ENCODE measurements at places on chromosomes 5 and 9.

DNA sequence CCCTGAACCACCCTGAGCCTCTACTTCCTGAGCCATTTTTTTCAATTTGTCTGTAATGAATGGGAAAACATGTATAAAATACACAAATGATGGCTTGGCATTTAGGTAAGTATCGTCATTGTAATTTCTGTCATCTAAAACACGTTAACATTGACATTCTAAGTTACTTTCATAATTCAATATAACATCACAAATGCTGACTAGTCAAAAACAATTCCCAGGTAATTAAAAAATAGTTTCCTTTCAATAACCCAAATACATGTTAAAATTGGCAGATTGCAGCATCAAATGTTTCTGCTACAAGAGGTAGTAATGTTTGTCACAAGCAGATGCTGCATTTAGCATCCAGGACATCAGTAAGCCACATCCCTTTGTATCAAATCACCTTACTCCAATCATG is 776.4 kb downstream of the KCTD16 start:
- H3K27ac ChIP-seq, result no peak overlapping the region
- no peak for DNase-seq
- no peaks in the 10 kb centered on the region for H3K4me1 ChIP-seq

GRCh38 chr5:141513627-141514329 is 24.9 kb downstream of the PCDHGC5 start:
- H3K27me3 ChIP-seq, result no peaks in the 10 kb centered on the region
- H3K4me3 ChIP-seq, result no peak overlapping the region
- peak; percentile 43 for DNase-seq
- H3K27ac ChIP-seq, result peak overlapping the region; percentile 99

DNA sequence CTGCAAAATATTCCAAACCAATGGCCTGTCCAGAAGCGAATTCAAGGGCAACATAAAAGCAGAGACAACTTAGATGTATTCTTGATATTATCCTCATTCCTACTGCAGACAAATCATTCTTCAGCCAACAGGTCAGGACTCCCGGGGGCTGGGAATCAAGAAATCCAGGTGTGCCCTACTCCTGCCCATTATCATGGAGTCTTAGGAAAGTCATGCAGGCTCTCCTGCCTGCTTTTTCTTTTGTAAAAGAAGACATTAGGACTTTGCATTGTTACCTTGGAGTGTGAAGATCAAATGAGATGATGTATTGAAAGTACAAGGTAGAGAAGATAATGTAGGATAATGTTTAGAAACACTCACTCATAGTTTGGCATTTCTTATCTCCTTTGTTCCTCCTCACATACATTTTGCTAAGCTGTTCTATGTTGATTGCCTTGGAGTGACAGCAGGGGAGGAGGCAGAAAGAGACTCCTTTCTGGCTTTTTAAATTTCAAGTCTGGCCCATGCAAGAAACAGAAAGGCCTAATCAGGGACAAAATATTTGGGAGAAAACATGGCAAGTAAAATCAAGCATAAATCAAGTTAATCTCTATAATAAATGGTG is 113.8 kb downstream of the SV2C start:
- no peak overlapping the region for H3K4me3 ChIP-seq
- DNase-seq, result no peak
- no peaks in the 10 kb centered on the region for H3K36me3 ChIP-seq
- H3K4me1 ChIP-seq, result peaks cover 3% of the 10 kb centered on the region
- H3K27me3 ChIP-seq, result no peaks in the 10 kb centered on the region

GRCh38 chr9:91803151-91803940 is 146.7 kb downstream of the ROR2 start:
- H3K27ac ChIP-seq, result no peak overlapping the region
- no peak overlapping the region for H3K4me3 ChIP-seq
- H3K36me3 ChIP-seq, result no peaks in the 10 kb centered on the region
- no peaks in the 10 kb centered on the region for H3K27me3 ChIP-seq

- DNase-seq, result no peak
- H3K36me3 ChIP-seq, result no peaks in the 10 kb centered on the region
- H3K4me3 ChIP-seq, result no peak overlapping the region
- no peak overlapping the region for H3K27ac ChIP-seq
These were observed 62.0 kb upstream of the STARD4 start for GRCh38 chr5:111574311-111574710.

DNA sequence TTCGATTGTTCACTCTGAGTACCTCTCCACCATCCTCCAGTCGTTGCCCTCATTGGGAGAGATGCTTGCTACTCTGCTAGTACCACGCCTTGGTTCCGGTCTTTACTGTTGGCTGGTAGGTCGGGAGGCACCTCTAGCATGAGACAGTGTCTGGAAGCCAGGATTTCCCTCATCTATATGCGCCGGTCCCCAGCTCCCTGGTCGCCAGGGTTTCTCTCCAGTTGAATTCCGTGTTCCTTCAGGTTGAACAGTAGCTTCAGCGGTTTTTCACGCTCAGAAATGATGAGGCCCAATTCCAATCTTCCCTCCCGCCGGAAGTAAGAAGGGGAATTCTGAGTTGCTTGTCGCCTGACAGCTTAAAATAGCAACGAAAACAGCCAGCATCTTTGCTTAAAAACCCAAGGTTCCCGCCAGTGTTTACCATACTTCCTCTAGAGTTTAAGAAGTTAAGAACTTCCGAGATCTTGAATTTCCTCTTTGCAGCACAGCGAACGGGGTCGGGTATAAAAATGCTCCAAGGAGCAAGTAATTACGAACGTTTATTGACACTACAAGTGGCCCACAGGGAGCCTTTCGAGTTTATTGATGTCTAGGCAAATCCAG is 1.3 kb upstream of the ST8SIA4 start:
- H3K36me3 ChIP-seq, result no peaks in the 10 kb centered on the region
- H3K27me3 ChIP-seq, result peaks cover 8% of the 10 kb centered on the region
- no peak for DNase-seq
- no peak overlapping the region for H3K27ac ChIP-seq

GRCh38 chr9:85151162-85151561 is 481.6 kb downstream of the NTRK2 start:
- H3K27me3 ChIP-seq, result no peaks in the 10 kb centered on the region
- no peaks in the 10 kb centered on the region for H3K4me1 ChIP-seq
- H3K4me3 ChIP-seq, result no peak overlapping the region
- no peak overlapping the region for H3K27ac ChIP-seq
- no peaks in the 10 kb centered on the region for H3K36me3 ChIP-seq

DNA sequence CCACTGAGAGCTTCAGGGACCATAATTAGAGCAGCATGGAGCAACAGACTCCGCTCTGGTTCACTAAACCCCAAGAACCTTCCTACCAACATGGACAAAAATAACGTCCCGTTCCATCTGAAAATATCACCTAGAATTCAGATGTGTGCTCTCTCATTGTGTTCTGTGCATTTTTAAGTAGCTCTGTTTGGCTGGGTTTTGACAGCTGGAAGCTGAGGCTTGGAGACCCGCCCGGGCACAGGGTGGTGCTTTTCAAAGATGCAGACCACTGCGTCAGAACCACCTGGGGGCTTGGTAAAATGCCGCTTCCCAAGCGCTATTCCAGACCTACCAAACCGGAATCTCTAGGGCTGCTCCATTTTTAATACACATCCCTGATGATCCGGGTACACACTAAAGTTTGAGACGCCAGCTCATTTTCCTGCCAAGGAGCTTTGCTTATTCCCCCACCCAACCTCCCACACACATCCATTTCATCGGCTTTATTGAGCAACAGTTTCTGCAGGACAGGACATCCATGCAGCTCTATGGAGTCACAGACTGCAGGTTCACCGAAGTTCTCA is 104.8 kb downstream of the GABBR2 start:
- DNase-seq, result no peak
- H3K36me3 ChIP-seq, result no peaks in the 10 kb centered on the region
- H3K27ac ChIP-seq, result no peak overlapping the region
- no peak overlapping the region for H3K4me3 ChIP-seq
- H3K4me1 ChIP-seq, result no peaks in the 10 kb centered on the region
- H3K27me3 ChIP-seq, result no peaks in the 10 kb centered on the region
